Kidney capillary endothelial cell (primary cell): ENCODE measurements at places on chromosomes 4 and X.

DNA sequence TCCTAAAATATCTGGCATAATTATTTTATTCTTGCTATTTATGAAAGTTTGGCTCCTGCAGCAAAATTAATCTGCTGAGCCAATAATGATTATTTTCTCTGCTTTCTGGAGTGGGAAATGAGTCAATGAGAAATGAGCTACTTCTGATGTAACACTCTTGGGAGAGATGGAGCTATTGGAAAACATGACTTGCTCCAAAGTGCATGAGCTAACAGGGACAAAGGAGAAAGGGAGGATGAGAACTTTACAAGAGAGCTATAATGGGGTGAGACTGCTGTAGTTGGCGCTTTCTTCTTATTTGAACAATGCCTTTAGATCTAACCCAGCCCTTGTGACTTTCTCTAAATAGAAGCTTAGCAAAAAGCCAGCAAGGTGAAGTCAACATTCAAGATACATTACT, 615.1 kb downstream of the ANKRD50 start:
- no peak for DNase-seq

GRCh38 chr4:7196736-7197135, 4.4 kb downstream of the SORCS2 start:
- no peak for DNase-seq

DNA sequence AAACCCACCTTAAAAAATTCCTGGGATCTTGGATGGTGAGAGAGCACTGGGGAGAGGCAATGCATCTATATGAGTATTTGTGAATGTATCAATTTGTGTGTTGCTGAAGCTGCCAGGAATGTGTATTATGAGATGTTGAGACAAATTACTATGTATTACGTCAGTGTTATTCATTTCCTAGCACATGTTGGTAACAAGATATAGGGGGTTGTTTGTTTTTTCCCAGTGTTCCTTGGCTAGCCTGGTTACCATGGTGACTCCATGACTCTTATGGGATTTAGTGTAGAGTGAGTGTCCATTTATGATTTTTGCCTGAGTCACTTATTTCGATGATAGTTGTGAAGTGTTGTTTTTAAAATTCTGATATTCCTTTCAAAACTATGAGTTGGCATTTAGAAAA, 65.6 kb downstream of the RAB40A start:
- DNase-seq, result peak; percentile 85

DNA sequence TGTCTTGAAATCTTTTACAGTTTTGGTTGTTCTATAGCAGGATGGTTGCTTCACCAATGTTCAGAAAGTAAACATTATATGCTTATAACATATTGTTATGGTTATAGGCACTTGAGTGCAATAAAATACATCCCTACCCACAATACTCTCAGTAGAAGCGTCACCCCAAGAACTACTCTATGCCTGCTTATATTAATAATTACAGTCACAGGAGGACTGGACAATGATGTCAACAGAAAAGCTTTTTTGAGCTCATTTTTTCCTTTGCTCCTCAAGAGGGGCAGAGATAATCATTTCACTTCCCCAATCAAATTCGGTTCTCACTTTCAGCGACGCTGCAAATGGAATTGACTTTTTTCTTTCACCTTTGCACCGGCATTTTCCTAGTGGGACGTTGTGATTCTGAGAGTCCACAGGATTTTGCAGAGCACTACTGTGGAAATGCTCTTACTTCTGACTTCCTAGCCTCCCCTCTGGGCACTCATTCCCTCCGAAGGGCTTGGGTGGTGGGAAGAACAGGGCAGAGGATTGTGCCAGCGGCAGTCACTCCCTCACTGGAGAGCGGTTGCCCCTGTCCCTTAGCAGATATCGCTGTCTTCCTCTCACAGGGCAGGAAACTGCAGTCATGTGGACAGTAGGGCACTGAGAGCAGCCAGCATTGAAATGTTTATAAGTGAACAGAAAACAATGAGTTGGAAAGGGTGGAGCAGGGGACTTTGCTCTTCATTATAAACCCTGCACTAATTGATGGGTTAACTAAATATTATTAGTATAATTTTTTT, 24.9 kb upstream of the SGMS2 start:
- no peak for DNase-seq

DNA sequence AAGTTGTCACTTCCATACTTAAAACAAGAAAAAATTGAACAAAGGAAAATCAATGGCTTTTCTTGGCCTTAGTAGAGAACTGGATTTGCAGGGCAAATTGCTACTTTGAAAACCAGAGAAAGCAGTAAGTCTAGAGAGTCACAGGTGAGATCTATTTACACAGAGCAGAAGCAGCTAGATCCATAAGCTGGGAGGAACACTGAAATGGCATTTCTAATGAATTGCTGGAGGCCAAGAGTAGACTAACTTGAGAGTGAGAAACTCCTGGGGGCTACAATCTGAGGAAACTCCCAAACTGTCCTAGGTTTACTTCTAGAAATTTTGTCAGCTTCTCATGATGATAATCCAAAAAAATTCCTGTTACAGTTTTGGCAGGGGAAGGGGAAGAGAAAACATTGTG, 133.3 kb downstream of the SPCS3 start:
- no peak for DNase-seq

DNA sequence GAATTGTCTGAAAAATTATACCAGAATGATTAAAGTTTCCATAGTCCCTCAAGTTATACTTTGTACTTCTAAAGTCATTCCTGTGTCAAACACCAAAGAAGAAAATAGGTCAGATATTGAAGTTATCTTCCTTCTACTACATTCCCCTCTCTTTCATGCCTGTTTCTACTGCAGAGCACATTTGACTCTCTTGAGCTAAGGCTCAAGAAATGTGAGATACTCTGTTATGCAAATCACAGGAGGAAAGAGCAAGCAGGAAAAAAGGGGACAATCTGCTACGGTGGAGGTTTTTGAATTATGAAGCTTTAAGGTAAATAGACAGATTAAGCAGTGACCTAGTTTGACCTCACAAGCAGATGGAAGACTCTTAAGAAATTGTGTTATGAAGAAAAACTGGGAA, 198.9 kb upstream of the LDB2 start:
- DNase-seq, result no peak

GRCh38 chrX:361231-362145, 25.2 kb downstream of the PPP2R3B start:
- no peak for DNase-seq

DNA sequence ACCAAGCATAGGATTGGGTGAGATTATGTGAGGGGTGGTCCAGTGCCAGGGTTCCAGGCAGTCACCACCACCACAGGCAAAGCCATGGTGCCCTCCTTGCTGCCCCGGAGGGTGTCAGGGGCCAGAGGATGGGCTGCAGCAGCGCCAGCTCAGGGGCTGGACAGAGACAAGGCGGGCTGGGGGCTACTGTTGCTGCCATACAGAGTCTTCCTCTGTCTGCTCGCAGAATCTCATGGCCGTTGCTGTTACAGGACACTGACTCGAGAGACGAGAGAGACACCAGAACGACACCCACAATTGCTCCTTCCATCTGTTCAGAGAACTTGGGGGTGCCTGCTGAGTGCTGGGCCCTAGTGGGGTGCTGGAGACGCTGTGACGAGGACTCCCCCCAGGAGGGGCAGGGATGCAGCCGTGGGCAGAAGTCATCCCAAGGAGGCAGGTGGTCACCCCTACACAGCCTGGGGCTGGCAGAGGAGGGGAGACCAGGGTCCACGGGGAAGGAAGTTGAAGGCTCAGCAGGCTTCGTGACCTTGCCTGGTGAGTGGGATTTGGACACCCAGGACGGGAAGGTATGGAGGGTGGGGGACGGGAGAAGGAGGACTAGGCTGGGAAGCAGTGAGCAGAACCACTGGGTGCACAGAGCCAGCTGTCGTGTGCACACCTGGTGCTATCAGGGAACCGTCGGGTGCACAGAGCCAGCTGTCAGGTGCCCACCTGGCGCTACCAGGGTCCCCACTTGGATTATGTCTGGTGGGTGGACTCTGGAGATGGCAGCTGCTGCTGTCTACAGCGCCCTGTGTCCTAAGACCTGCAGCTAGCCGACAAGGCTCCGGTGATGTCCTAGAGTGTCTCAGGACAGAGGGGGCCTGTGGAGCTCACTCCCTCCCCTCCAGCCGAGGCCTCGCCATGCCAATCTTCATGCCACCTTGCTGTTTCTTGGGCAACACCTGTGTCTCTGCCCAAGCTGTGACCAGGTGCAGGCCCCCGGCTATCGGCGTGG, 43.9 kb upstream of the HMX1 start:
- no peak for DNase-seq

GRCh38 chr4:123438031-123438430, 41.4 kb downstream of the SPRY1 start:
- DNase-seq, result no peak

- DNase-seq, result no peak
Observed at GRCh38 chr4:38157592-38157991, 197.4 kb downstream of the PTTG2 start.

DNA sequence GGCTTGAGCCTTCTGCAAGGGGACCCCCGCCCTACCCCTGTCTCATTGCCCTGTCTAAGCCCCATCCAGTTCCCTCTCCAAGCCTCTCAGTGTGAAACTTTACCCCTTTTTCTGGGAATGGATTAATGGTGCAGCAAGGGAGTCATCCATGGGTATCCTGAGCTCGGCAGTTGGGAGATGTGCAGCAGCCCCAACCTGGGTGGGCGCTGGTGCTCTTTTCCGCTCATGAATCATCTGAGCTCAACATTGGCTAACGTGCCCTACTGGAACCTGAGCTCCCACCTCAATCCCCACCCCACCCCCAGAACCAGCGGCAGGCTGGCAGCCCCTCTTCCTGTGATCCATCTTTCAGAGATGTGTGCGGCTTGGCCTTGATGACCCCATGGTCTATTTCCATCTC, 130.3 kb upstream of the MSX1 start:
- no peak for DNase-seq

DNA sequence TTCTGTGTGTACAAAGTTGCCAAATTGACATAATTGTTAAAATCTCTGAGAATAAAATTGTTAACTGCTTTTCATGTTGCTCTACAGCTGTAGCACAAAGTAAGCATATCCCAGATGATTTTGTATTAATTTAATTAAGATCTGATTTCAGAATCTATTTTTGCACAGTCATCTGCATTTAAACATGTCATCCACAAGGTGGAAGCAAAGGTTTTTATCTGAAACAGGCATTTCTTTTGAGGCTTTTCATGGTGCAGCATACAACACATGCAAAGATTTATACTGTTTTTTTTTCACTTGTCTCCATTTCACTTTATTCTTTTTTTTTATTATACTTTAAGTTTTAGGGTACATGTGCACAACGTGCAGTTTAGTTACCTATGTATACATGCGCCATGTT, 51.2 kb downstream of the GC start:
- DNase-seq, result peak; percentile 15

DNA sequence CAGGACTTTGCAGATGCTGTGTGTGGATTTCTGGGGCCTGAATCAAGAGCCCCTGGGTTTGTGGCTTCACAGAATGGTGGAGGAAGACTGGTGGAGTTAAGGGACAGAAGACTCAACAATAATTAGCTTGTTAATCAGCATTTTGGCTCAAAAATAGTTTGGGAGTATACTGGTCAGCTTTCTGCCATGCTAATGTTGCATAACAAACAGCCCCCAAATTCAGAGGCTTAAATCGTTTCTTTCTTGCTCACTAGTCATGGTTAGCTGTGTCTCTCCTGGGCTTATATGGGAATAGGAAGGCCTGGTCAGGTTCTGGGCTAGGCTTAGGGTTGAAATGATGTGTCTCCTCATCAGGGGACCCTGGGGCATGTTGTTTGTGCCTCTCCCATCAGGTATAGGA, 24.4 kb downstream of the TBL1X start:
- DNase-seq, result no peak

DNA sequence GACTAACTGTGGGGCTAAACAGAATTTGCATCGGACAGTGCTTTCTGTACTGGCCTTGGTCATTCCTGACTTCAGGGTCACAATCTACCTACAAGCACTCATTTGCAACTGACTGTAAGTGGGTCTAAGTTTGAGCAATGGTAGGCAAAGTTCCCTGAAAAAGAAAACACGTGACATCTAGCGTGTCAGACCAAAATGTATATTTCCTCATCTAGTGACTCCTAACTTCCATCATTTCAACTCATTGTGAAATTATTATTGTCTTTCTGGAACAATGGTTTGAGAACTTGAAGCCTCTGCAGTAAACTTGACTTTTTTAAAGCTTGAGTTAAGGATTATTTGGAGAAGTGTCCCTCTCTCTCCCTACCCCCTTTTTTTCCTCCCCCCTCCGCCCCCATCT, 113.6 kb downstream of the MID1 start:
- no peak for DNase-seq
